ENCODE measurements at places on chromosomes 2 and 18.

- DNase-seq, result no peak
Measured at GRCh38 chr2:7165736-7166135, 248.5 kb downstream of the RNF144A start.

- no peak for DNase-seq
Measured at GRCh38 chr2:85737961-85738360, 15.8 kb upstream of the ATOH8 start.

DNA sequence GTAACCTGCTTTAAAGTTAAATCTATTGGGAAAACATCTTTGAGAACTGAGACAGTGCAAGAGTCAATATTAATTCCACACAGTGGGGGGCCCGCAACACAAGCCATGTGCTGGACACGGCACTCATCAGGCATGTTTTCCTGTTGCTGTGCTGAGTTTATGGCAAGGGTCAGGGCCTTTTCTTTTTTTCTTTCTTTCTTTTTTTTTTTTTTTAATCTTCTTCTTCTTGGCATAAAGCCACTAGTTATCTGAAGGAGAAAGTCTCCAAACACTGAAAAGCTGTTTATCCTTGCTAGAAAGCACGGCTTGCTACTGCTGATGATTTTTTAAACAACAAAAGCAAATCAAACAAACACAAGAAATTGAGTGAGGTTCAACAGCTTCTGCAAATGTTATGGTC is 252.1 kb downstream of the ZNF521 start:
- DNase-seq, result no peak

DNA sequence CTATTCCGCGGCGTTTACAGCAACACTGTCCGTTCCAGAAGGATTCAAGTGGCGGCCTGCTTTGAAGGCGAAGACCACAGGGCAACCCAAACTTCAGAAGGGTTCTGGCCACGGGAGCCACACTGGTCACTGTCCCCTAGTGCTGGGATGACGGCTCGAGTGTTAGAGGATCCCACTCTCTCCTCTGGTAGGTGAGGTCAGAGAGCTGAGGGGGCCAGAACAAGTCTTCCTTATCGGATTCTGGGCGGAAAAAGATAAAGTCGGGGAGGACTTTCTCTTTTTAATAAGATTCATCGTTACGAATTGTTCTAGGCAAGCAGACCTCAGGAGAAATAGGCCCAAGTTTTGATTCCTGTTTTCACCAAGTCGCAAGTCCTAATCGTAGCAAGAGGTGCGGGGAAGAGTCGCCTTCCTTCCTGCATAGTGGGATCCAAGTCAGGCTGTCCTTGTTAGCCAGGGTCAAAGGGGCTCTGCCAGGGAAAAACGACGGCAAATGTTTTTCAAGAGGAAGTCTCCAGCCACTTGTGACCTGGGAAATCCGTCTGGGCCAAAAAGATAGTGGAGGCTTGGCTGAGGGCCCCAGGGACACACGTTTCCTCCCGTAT is 864 bp upstream of the MYL12A start:
- DNase-seq, result no peak

- no peak for DNase-seq
Measured at GRCh38 chr2:10824191-10824590, 11.6 kb upstream of the PDIA6 start.

DNA sequence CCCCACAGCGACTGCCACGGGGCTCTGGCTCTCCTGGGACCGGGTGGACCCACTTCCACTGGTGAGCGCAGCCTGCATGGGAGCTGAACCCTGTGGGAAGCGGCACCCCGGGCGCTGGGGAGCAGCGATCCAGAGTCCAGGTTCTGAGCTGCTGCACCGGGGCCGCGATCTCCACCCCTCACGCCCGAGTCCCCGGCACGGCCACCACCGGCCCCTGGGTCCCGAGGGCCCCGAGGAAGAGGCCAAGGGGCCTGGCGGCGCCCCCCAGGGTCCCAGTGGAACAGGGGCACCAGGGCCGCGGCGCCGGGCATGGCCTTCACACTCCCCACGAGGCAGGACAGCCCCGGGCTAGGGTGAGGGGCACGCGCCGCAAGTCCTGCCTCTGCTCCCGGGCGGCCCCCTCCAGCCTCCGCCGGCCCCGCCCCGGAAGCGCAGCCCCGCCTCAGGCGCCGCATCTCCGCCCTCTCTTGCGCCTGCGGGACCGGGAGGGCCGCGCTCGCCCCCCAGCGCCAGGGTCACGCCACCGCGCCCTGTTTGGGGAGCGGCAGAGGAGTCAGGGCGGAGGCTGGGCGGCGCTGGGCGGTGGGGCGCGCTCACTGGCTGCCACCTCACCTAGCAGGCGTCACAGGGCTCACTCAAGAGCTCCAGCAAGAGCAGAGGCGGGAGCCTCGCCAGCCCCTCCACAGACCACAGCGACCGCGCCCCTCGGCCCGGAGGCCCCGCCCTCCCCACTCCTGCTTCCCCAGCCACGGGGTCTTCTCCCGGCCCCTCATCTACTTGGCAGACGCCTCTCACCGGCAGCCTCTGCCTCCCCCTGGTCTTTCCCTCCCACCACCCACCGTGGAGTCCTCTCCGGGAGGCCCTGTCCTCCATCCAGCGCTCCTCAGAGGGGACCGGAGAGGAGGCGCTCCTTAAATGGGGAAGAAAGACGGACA is 26.8 kb downstream of the THAP4 start:
- DNase-seq, result peak; percentile 79

- no peak for DNase-seq
Measured at GRCh38 chr2:86393521-86394491, 47.4 kb upstream of the KDM3A start.

- DNase-seq, result no peak
Measured at GRCh38 chr2:201638326-201638725, 5.0 kb downstream of the TMEM237 start.

DNA sequence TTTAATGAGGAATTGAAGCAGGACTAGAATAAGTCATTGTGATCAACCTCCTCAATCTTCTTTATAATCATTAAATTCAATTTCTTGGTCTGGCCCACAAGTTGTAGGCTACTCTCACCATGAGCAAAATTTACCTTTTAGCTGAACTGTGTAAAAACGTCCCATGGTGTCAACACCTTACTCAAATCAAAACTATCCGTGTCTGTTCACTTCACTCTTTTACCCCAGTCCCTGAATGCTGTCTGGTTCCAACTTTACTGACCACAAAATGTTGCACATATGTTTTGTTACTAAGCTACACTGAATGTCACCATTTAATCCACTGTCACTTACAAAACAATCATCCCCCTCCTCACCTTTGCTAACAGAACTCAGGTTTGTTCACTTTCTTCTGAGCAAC is 951.6 kb upstream of the SLC39A10 start:
- DNase-seq, result no peak

DNA sequence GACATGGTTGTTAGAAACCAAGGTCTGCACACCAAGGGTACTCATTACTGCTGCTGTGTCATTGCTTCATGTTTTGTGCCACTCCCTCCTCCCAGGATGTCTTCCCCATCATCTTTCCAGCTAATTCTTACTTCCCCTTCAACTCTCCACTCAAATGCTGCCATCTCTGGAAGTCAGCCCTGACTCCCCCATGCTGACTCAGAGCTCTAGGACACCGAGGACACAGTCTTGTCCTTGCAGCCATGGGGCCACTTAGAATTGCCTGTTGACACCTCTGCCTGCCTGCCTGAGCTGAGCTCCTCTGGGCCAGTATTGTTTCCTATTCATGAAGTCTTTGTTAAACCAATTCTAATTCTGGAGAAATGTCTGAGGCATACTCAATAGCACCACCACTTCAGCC is 100.2 kb downstream of the GYPC start:
- no peak for DNase-seq

- DNase-seq, result no peak
Measured at GRCh38 chr18:48338915-48339314, 70.3 kb downstream of the ZBTB7C start.

DNA sequence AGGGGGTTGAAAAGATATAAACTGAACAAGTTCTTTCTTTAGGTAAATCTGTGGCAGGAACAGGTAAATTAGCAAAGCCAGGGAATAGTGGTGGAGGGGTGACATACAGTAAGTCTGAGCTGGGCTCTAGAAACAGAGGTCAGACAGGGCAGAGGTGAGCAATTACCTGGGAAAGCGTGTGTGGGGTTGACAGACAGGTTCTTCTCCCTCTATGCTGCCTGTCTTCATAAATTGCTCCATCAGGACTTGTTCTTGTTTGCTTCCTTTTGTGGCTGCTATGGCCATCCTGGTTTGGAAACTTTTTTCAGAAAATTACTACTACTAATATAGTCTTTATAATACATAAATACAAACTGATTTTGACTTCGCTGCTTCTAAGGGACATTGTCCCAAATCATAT is 3.4 kb upstream of the ANKRD12 start:
- no peak for DNase-seq

GRCh38 chr2:73886357-73886756 is 6.5 kb upstream of the ACTG2 start:
- no peak for DNase-seq

GRCh38 chr18:48538531-48539405 is at the start of gene CTIF:
CTIF (plus strand) TSS chr18:48539031; CDS start chr18:48619566, 80,535 bp downstream.
- DNase-seq, result peak; percentile 27

DNA sequence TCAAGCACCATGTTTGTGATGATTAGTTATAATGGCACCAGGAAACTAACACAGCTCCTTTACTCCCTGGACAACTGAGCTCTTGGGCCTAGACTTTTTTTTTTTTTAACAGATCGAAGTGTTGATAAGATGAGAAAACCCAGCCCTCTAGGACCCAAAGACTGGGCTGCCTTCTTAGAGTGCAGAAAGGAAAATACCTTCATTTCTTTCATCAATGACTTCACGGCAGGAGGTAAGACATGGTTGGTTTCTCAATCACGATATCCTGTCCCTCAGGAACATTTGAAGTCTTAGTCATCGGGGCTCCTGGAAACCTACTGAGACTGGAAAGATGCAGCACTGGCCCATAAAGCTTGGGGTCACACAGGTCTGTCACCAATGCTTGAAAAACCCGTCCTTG is 84.7 kb downstream of the TNFRSF11A start:
- DNase-seq, result no peak

DNA sequence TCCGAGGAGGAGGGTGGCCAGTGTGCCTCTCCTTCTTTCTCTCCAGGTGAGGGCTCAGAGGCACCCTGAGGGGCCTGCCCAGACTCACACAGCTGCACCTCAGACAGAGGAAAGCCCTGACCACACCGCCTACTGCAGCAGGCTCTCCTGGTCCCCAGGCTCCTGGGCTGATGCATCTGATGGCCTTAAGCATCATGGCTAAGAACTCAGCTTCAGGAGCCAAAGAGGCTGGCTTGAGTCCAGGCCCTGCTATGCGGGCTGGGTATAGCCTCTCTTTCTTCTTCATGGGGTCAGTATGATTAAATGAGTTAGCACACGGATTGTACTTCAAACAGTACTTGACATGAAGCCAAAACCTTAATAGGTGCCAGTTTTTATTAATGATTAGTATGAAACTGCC is 89.6 kb downstream of the TGFA start:
- DNase-seq, result no peak

Measured in stimulated activated CD8-positive, alpha-beta memory T cell treated with anti-CD3 and anti-CD28 coated beads, Interleukin-12 subunit alpha, Interleukin-12 subunit beta, amount 100 ng/mL, for 1 hour (primary cell).